Glutamatergic neuron (in vitro differentiated cells): ENCODE measurements at places on chromosomes 12 and 14.

- no peak for DNase-seq
Measured at GRCh38 chr12:69243099-69244084, 4.0 kb downstream of the CPSF6 start.

DNA sequence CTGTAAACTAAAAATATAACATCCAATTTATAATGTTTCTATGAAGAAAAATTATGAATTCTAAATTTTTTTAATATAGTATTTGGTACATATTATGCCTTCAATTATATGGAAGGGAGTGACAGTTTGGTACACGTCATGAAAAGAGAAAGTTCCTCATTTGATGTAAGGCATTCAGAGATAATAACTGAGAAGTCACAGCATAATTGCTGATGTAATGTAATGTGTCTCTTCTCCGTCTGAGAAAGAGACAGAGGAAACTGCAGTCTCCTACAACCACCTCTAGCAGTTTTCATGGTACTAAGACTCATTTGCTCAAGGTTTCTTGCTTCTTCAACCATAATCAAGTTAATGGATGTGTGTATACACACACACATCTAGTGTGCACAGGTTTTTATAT is 2.3 kb upstream of the CD69 start:
- no peak for DNase-seq

- DNase-seq = no peak
Measured at GRCh38 chr14:51463461-51463860, 188.2 kb upstream of the FRMD6 start.

- no peak for DNase-seq
Measured at GRCh38 chr12:19158923-19159322, 29.4 kb downstream of the PLEKHA5 start.

GRCh38 chr12:94954029-94954685 is 49.3 kb downstream of the NDUFA12 start:
- no peak for DNase-seq

DNA sequence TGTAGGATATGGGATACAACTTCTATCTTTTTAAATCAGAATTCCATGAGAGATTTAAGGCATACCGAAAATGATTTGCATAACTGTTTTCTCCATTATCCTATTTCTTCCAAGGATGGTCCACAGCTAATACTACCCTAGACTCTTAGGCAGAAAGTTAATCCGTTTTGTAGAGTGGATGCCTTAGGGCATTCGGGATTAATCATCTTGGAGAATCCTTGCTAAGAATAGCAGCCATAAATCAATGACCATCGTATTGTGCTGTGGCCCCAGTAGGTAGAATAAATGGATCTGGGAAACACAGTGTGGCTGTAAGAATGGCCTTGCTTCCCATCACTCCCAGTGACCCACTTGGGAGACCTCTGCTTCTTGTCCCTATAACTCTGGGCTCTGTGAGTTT is 99.6 kb downstream of the SSPN start:
- DNase-seq = no peak

GRCh38 chr12:76084863-76085519 is 506 bp upstream of the NAP1L1 start:
- peak; percentile 81 for DNase-seq

- DNase-seq = no peak
Measured at GRCh38 chr12:34105392-34105933, 83.2 kb downstream of the ALG10 start.

- no peak for DNase-seq
Measured at GRCh38 chr14:51792809-51793208, 67.6 kb upstream of the GNG2 start.

DNA sequence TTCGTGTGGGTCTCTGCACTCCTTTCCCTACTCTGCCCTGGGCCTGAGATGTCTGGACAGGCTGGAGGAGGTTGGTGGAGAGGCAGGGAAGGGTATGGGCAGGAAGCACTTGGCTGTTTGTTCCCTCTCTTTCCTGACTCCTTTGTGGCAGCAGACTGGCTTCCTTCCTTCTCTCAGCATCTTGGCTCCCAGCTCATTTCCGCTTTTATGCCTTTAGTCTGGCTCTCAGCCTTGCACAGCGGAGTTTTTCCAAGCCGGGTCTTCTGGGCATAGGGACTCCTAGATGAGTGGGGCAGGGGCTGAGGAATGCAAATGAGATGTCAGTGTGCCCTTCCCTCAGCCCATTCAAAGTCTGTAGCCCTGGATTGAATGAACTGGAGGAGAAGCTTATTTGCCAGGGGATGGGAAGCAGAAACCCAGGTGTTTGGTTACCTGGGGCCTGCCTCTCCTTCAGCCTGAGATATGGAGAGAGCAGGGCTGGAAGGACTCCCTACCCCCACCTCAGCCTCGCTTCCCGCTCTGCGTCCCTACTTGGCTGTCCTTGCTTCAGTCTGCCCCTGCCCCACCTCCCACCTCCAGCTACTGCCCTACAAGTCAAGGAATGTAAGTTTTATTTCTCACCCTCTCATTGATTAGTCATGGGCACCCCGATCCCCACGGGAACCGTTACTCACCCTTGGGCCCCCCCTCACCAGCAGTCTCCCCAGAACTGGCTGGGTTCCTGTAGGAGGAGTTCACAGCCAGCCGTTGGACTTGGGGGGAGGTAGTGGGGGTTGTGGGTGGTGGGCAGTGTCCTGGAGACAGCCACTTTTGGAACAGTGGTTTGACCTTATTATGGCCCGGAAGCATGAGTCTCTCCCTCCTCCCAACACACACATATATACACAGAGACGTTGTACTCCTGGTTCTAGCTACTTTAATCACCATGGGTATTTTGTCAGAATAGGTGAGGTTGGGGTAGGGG is 9.3 kb upstream of the ITGA5 start:
- no peak for DNase-seq

DNA sequence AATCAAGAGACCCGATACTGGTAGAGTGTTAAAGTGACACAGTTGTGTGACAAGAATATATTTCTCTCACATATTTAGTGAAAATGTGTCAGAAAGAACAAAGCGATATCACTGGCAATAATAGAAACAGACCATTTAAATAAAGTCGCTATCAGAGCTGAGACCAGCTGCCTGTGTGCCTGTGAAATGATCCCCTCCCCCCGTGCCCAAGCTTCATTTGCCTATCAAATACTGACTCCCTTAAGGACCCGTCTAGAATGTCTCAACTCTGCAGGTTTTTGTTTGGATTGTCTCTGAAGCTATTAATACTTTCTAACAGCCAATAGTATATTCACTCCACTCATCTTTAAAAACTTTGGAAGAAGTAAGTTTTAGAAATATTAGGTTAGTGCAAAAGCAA is 98.9 kb downstream of the EGLN3 start:
- no peak for DNase-seq

- DNase-seq = no peak
Measured at GRCh38 chr12:127980585-127980984, 286.4 kb upstream of the TMEM132C start.

DNA sequence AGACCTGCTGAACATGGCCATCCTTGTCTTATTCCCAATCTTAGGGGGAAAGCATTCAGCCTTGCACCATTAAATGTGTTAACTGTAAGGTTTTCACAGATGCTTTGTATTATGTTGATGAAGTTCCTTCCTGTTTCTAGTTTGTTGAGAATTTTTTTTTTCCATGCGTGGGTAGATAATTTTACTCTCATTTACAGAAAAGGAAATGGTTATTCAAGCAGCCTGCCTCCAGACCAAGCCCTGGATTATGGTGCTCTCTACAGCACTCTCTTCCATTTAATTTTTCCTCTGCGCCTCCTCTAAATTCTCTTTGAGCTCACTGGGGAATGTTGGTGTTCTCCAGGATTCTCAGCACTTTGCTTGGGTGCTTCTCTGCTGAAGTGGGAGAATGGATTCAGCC is 179.3 kb upstream of the PZP start:
- no peak for DNase-seq

DNA sequence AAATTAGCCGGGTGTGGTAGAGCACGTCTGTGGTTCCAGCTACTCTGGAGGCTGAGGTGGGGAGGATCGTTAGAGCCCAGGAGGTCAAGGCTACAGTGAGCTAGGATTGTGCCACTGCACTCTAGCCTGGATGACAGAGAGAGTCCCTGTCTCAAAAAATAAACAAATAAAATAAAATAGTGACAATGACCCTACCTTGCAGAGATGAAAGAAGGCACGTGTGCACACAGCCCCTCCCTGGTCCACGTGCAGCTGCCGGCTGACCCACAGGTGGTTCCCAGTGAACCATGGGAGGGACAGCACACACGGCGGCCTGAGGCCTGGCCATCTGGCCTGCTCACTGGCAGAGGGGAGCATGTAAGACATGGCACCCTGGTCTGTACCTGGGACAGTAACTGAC is 4.7 kb downstream of the HHIPL1 start:
- no peak for DNase-seq

DNA sequence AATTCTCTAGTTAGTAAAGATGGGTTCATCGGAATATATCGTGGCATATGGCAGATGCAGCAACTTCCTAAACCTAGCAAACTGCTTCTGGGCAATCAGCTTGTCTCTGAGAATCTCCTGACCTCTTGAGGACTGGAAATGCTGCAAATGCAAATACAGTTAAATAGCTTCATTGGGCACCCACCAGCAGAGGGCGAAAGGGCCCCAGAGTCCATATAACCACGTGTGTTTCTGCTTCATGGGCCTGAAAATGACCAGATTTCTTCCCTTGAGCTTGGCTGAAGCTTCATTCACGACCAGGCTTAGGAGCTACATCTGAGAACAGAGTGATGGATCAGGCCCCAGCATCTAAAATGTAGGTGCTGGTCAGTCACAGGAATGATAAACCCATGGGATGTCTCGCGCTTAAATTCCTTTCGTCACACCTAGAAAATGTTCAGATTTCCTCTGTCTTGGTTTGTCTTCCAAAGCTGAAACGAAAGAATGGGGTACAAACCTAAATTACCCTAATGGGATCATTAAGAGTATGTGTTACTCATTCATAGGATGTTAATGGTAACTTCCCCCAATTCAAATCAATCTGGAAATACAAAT is 1482.5 kb upstream of the TMEM132C start:
- DNase-seq = peak; percentile 53

- no peak for DNase-seq
Measured at GRCh38 chr12:51076236-51076930, 7.0 kb downstream of the CSRNP2 start.

GRCh38 chr14:80575763-80576162 is 364.5 kb upstream of the DIO2 start:
- no peak for DNase-seq

- no peak for DNase-seq
Measured at GRCh38 chr14:61528591-61529021, 166.7 kb upstream of the HIF1A start.

GRCh38 chr12:79929065-79929464 is 5.8 kb downstream of the PPP1R12A start:
- no peak for DNase-seq

DNA sequence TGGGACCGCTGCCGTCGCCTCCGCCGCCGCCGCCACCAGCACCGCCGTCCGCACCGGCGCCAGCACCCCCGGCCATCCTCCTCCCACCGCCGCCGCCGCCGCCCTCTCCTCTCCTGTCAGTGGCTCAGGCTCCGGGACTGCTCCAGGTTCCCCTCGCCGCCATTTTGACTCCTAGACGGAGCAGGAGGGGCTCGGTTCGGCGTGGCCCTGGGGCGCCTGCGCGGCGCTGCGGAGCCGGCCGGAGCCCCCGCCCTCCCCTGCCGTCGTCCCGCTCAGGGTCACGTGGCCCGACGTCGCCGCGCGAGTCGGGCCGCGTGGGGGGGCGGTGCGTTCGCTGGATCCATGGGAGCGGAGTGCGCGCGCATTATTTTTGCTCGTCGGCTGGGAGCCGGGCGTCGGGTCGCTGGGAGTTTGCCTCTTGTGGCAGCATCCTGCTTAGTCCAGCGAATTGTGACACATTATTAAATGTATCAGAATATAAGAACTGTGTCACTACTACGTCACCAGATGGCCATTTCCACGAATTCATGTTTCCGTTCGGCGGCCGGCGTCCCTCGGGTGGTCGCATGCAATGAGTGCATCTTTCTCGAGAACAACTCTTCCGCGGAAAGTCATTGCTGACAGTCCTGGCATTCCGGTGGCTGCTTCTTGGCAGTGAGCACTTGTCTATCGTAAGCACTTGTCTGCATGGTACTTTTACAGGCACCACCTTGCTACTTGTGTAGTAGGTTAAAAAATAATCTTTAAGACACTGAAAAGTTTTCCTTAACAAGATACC is at the start of gene BTBD7:
TSS of gene BTBD7 (minus strand) at position 184 of the 778 bp plus-strand sequence. CDS start 36,985 bp downstream, outside the sequence.
- peak; percentile 98 for DNase-seq

DNA sequence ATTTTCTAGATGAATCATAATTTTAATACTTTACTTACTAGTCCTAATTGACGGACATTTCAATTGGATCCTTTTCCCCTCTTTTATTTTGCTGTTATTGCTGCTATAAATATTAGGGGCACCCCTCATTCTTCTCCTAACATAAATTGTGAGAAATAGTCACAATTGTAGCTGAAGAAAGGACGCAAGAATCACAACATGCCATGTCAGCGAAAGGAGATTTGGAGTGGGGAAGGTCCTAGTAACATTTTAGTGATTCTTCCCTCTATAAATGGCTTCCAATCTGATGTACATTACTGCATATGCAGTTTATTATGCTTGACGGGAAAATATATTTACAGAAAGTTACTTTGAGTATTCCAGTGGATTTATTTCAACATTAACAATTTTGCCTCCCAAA is 7.7 kb upstream of the PLEKHH1 start:
- no peak for DNase-seq

GRCh38 chr12:91833780-91834359 is 311.8 kb downstream of the BTG1 start:
- no peak for DNase-seq

DNA sequence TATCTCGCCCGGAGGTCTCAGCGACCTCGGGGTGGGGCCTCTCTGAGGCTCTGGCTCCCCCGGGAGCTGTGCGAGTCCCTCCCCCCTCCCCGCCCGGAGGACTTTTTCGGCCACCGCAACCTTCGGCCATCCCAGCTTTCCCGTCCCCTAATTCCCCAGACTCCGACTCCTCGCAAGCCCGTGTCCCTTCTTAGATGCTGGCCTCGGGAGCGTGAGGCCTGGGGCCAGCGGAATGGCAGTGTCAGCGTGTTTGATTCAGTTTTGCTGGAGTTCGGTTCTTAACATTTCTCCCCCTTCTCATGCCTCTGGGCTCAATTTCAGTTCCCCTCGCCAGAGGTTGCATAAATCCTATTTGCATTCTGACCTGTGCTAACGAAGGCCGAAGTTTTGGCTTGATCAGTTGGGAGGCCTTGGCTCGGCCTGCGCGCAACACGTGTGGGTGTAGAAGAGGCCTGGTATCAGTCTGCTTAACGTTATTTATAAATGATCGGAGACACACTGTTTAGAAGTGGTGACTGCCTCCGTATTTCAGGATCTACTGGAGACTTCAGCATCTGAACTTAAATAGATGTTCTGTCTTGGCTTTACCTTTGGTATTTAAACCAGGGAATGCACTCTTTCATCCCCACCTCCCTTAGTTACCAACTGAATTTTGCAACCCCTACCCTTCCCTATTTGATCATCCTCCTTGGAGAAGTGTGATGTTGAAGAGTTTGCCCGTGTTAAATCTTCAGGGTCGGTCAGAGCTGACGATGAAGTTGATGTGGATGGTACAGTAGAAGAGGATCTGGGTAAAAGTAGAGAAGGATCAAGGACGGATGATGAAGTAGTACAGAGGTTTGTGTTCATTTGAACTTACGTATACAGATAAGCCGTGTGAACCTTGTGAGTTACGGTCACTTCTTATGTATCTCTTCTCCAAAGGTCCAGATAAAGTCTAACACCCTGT is 851 bp downstream of the HSP90B1 start:
- peak; percentile 37 for DNase-seq
